ENCODE measurements at places on chromosomes 6 and 20. TPM values are rescaled to one million over a fixed set of nuclear protein-coding genes. Genes with fewer than 3 reads are reported as not detected.

DNA sequence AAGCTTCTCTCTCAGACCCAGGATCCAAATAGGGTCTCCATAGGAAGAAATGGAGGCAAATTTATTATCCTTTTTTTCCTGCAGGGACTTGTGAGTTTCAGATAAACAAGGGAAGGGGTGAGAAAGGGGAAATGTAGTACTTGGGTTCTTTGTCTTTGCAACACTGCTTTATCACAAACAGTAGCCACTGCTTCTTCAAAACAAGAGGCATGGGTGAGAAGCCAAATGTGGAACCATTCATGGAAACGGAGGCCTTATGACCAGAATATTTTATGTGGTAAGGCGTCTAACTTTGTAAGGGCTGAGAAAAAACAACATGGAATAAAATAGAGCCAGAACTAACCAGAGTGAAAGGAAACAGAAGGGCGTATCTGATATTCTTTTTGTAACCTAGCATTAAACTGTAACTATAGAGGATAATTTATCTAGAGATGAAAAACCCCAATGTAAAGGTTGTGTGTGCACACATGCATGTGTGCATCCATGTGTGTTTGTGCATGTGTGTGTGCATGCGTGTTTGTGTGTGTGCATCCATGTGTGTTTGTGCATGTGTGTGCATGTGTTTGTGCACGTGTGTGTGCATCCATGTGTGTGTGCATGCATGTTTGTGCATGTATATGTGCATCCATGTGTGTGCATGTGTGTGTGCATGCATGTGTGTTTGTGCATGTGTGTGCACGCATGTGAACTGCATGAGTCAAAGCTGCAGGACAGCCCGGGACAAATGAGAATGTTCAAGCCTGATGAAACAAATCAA, 143.3 kb upstream of the SMLR1 start:
- no peak for DNase-seq

DNA sequence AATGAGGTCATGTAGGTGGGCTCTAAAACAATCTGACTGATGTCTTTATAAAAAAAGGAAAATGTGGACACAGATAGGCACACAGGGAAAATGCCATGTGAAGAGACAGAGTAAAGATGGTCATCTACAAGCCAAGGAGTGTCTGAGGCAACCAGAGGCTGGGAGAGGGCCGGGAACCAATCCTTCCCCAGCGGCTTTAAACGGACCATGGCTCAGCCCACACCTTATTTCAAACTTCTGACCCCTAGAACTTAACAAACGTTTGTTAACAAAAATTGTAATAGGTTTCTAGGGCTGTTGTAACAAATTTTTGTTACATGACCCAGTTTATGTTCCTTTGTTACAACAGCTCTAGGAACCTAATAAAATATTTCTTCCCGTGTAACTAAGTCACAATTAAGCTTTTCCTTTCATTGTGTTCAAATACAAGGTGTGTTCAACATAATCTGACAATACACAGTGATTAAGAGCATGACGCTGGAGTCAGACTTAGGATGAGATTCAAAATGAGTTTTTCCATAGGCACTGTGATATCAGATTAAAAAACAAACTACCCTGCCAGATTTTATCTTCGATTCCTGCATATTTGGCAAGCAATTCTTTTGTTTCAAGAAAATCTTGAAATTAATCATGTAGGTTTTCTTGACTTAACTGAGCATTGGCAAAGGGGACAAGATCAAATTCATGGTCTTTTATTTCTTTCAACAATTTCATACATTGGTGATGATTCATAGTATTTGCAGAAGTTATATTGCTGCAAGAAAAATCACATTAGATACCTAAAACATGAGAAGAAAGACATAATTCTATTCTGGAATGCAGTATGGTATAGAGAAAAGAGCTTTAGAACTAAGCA, 169.5 kb upstream of the RIPOR2 start:
- DNase-seq = no peak

- peak; percentile 55 for DNase-seq
Measured at GRCh38 chr6:16623029-16623653, 138.1 kb downstream of the ATXN1 start.

GRCh38 chr20:35269055-35269781, 8.7 kb downstream of the MMP24OS start:
- DNase-seq = peak; percentile 45

DNA sequence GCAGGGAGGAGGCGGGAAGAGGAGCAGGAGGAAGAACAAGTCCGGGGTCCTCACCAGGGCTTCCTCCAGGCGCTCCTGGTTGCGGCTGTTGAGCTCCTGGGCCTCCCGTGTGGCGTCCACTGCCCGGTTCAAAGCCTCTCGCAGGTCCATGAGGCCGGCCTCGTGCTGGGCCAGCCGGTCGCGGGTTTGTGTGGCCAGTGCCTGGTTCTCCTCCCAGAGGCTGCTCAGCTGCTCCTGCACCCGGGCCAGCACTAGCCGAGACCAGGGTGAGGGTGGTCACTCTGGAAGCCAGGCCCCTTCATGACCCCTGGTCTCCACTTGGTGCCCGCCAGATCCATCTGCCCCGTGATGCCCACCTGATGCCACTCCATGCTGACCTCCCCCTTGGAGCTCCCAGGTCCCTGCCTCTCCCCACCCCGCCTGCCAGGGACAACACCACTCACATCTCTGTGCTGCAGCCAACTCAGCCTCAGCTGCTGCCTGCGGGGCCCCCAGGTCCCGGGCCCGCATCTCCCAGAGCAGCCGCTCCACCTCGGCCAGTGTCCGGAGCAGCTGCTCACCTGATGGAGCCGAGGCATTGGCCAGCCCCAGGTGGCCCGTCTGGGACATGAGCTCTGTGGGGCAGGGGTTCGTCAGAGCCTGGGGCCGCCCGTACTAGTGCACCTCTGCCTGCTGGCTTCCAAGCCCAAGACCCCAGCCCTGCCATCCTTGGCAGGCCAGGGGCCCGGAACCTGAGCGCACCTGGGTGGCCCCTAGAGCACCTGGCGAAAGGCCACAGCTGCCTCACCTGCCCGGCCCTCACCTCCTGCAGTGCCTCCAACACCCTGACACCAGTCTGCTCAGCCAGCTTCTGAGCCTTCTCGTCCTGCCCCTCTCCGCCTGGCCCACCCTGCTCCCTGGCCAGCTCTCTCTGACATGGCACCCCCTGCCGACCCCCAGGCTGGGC, 15.9 kb downstream of the ADRM1 start:
- DNase-seq = no peak

- DNase-seq = peak; percentile 90
Measured at GRCh38 chr20:41057999-41058673, 29.5 kb downstream of the TOP1 start.

DNA sequence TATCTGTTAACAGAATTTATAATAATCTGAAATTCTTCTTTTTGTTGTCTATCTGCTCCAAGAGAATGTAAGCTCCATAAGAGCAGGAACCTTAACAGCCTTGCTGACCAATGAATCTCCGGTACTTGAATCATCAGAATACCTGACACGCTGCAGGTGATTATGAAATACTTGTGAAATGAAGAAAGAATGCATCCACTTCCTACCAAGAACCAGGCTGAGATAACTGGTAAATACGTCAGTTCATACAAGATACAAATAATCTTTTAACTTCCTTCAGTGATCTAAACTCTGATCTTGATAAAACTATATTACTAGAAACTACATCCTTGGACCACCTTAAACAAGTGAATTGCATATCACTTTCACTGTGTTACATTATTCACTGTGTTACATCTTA, 116.2 kb downstream of the MAP3K5 start:
- DNase-seq = no peak

DNA sequence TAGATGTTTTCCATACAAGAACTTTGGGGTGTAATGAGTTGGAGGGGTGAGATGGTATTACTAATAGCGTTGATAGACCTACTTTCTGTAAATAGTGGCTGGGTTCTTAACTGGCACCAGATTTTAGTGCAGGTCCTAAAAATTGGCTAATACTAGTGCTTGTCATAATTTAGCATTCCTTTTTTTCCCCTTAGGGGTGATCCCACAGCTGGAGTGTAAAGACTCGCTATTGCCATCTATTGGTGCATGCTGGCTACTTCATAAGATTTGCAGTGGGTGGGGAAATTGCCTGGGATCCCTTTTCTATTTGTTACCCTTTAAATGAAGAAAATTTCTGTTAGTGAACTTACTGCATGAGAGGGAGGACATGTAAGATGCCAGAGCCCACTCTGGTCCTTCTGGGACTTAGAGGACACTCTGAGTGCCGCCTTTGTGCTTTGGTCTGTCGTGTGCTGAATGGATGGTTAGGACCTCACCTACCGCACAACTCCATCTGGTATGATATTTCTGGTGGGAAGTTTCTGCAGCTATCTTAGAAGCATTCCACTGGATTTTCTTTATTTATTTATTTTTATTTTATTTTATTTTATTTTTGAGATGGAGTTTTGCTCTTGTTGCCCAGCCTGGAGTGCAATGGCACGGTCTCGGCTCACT, 195.5 kb downstream of the JARID2 start:
- peak; percentile 86 for DNase-seq

- DNase-seq = no peak
Measured at GRCh38 chr6:37139230-37139962, 30.6 kb upstream of the PIM1 start.

- DNase-seq = no peak
Measured at GRCh38 chr6:140641412-140641811, 1267.0 kb upstream of the CITED2 start.

DNA sequence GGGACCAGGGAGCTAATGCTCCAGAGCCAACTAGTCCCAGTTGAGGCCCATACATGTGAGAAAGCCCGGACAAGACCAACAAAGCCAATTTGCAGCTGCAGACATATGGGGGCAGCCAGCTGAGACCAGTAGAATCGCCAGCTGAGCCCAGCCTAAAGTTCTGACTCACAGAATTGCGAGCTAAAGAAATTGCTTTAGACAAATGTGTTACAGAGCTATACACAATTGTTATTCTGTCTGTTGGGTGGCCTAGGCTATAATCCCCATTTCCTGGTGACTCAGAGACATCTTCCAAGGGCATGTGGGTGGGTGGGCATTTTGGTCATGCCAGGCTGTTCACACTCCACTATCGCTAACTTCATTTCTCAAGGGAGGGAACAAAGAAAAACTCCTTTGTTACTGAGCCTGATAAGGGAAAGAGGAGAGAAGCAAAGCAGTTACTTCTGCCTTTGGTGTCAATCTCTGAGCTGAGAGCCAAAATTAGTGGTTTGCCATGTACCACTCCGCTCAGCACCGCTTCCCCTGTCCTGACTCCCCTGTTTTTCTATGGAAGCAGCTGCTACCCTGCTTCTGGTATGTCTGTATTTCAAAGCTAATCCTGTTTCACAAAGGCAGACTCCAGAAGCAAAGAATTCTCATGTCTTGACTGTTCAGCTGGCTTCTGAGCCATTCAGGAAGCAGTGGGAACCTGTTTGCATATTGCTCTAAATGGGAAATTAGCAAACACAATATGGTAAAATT, 26.1 kb downstream of the SCP2D1 start:
- no peak for DNase-seq

DNA sequence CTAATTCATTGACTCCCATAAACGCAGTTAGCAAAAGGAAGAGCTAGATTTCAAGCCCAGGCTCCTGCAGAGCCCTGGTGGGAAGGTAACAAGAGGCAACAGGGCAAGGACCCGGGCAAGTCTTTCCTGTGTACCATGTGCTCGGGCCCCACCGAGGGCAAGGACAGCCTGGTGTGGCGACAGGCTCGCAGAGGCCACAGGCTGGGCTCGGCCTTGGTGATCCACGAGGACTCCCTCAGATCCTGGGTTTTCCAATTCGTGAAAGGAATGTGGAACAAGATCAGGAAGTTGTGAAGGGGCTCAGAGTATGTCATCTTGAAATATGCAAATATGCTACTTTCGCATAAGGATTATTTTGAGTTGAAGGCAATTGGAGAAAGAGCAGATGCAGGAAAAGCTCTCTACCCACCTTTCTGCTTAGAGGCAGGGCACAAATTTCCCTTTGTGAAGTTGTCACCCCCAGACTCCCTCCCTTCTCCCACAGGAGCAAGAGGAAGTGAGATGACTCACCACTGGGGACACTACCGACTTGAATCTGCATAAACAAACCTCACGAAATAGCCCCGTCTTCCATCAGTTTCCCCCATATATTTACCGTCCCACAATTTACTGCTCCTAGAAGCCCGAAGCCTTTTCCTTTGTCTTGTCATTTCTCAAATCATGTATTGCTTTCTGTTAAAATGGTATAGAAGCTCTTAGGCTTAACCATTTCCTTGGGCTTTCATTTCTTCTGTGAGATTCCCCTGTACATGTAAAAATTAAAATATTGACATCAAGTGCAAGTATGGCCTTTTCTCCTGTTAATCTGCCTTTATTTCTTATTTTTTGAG, 79.0 kb downstream of the PSMG4 start:
- DNase-seq = peak; percentile 60

GRCh38 chr6:89758830-89759229, 60.8 kb downstream of the MDN1 start:
- no peak for DNase-seq

DNA sequence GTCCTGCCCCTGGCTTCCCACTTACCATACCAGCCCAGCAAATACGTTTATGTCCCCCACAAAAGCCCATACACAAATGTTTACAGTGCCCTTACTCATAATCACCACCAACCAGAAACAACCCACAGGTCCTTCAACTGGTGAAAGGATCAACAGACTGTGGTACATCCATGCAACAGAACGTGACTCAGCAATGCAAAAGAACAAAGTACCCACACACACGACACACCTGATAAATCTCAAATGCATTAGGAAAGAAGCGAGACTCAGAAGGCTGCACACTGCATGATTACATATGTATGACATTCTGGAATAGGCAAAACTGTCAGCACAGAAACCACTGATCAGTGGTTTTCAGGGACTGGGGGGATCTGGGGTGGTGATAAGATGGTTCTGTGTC, 20.5 kb downstream of the NCR2 start:
- DNase-seq = no peak

DNA sequence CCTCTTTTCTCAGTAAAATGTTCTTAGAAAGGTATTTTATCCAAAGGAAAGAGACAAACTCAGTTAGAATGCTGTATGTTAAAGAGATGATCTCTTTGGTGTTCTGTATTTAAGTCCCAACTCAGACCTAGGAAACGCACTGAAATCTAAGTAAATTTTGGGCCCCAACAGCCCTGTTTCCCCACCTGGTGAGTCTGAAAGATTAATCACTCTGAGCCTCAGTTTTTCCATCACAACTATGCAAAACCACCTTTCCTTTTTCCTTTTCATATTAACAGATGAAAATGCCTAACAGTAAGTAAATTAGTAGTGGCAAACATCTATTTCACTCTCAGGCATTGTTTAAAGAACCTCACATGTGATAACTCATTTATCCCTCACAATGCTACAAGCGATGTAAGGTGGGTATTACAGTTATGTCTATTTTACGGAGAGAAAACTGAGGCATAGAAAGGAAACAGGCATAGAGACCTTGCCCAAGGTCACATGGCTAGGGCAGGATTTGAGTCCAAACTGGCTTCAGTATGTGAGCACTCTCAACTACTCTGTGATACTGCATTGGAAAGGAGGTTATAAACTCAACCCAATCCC, 36.0 kb upstream of the FAM83C start:
- no peak for DNase-seq

ANGPT4 gene
- under 0.01 TPM for total RNA-seq

ESR1 gene
- total RNA-seq = 0.50 TPM

KIF25 gene
- 0.26 TPM for total RNA-seq

SIM1 gene
- not detected for total RNA-seq

SOBP gene
- total RNA-seq = 6.3 TPM

STX11 gene
- total RNA-seq = 0.26 TPM

HLA-DQB2 gene
- total RNA-seq = not detected

KDM1B gene
- 19.5 TPM for total RNA-seq
